ENCODE measurements at places on chromosomes 4 and X.
A peak's percentile ranks its signal among the peaks of the same experiment; 100 is the strongest.

- DNase-seq: peak; percentile 53
Measured at GRCh38 chr4:69881173-69881773, 21.3 kb upstream of the SULT1E1 start.

DNA sequence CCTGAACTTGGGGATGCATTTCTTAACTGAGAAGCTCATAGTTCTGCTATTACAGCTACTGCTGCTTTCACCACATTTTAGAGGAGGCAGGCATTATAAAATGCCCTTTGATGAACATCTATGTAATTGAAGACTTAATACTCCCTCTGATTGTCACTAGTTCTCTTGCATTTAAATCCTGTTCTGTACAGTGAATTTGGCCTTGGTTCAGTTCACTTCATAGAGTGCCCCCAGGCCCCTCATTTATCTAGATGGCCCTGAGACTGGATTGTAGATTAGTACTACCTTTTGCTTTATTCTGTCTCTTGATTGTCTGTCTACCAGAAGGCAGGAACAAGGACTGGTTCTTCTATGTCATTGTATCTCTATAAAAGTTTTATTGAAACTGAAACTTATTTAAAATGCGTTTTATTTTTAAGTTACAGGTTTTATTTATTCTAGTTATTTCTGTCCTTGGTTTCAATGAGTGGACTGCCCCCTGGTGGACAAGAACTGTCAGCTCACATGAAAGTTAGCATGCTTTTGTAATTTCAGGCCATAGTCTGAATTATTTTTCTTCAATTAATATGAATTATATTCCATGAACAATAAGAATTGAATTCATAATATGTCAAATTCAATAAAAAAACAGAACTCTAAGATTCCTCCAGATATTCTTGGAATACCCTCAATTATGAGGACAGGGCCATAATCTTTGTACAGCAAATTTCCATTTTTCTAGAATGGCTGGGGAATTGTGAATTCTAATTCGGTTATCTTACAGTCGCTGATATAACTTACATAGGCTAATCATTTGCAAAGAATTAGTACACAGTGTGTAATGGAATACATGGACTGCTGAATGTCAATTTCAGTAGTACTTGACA is 47.2 kb upstream of the TMEM33 start:
- peak; percentile 65 for DNase-seq

- no peak for DNase-seq
Measured at GRCh38 chrX:153410373-153410772, 899 bp upstream of the ZFP92 start.

- no peak for DNase-seq
Measured at GRCh38 chr4:41236032-41236431, 20.7 kb upstream of the UCHL1 start.

- DNase-seq: peak; percentile 81
Measured at GRCh38 chr4:11424000-11424399, 4.7 kb downstream of the HS3ST1 start.

- DNase-seq: no peak
Measured at GRCh38 chrX:151871244-151871643, 41.4 kb upstream of the MAGEA4 start.

GRCh38 chr4:5878359-5878758 is 14.5 kb downstream of the CRMP1 start:
- DNase-seq: no peak
